Fibroblast of lung (primary cell): ENCODE measurements at places on chromosomes 13 and 19. TPM values are rescaled to one million over a fixed set of nuclear protein-coding genes. Genes with fewer than 3 reads are reported as not detected.

Gene ZNF534
- under 0.01 and 0.17 TPM in 2 replicates for total RNA-seq

DNA sequence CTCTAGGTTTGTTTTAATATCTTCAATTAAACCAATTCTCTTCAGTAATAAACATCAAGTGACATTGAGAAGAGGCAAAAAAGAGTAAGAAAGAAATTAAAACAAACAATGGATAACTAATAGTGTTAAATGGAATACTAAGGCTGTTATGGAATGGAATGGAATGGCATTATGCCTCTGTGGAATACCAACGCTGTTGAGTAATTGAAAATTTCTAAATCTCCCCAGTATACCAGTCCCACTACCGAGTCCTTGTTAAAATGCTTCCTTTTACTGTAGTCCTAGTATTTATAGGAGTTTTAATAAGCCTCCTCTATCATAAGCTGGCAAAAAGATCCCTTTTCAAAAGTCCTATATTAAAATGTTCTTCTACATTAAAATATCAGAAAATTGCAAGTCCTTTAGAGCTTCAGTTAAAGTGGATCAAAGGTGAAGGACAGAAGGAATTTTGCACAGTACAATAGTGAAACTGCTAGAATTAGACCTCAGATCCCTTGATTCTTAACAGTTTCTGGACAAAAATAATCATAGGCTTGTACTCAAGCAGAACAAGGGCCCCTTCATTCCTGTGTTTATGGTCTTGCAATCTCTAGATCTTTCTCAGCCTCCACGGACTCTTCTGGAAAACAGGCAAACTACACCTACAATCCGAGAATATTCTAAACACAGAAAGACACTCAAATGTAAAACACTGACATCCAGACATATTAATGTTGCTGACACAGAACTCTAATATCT is 128.2 kb downstream of the PCDH9 start:
- no peaks in the 10 kb centered on the region for H3K36me3 ChIP-seq
- DNase-seq = no peak
- no peak overlapping the region for H3K27ac ChIP-seq
- no peak overlapping the region for H3K4me3 ChIP-seq

Gene FFAR2
- not detected in 2 replicates for total RNA-seq

Gene AZU1
- 0.17 TPM in 1 of 2 replicates, not detected in the other for total RNA-seq

Gene PDX1
- total RNA-seq = not detected in 2 replicates
